GOT3 (cell line): ENCODE measurements at places on chromosomes 11 and 22.

DNA sequence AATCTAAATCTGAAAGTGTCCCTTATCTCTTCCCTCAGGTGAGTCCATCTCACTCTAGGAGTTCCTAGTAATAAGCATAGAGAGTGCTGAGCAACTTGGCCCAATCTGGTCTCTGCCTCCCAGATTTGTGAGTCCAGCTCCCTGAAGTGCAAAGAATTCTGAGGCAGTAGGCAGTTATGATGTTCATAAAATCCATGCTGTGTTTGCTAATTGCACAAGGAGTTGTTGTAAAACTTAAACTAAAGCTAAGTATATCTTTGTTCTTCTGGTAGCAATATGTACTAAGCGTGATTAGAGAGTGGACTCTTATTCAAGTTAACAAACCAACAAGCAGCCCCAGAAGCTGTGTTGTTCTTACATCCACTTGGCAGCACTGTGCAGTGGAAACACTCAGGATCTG lies 7.6 kb upstream of the PTH start:
- no peak for DNase-seq

GRCh38 chr11:21888814-21889213 lies 304.1 kb upstream of the ANO5 start:
- no peak for DNase-seq

DNA sequence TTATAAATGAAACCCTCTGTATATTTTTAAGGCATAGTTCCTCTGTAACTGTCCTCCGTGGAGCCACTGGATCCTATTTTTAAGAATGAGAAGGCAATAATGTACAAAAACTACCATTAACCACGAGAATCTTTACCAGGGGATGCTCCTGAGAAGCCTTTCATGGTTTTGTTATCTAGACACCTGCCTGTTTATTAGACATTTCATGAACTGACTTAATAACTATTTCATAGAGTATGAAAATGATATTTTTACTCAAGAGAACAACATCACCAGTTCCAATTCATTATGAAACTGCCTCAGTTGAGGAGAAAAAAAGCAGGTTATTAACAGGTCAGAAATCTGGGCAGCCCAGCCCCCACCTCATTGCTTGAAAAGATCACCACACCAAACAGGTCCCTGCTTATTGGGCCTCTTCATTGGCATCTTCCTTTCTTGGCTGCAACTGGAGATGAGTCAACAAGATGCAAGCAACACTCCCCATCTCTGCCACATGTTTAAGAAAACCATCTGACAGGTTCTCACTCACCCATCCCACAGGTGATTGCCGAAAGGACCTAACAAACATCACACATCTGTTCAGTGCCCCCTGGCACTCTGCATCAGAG lies 27.8 kb downstream of the ETS1 start:
- no peak for DNase-seq

GRCh38 chr11:131688048-131688693 lies 317.8 kb downstream of the NTM start:
- no peak for DNase-seq

- no peak for DNase-seq
Observed at GRCh38 chr11:111561791-111562325, 21.3 kb downstream of the LAYN start.

GRCh38 chr11:90124946-90125345 lies 9.5 kb upstream of the NAALAD2 start:
- DNase-seq: no peak

GRCh38 chr11:123235117-123235655 lies 40.1 kb upstream of the CLMP start:
- no peak for DNase-seq

- DNase-seq: no peak
Observed at GRCh38 chr22:46770726-46771125, 8.3 kb downstream of the TBC1D22A start.

DNA sequence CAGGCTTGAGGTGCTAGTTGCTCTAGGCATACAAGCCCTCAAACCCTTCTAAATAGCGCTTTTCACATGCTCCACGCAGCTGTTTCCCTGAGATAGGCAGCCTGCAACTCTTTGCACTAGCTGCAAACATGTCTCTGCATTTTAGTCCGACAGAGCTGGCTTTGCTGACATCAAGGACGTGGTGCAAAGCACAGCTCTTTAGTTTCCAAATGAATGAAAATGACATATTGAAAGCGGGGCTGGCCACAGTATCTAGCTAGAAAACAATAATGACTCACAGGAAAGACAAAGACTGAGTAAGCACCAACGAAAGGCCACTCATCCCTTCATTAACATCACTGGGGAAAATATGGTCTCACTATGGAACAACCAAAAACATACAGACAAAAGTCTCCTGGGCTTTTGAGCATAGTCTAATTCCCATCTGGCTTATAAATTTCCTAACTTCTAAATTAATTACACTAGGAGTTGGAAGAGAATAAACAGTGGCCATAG lies 15.3 kb upstream of the ZC3H12C start:
- no peak for DNase-seq

- DNase-seq: no peak
Observed at GRCh38 chr11:66183494-66184048, 84.9 kb upstream of the RAB1B start.

GRCh38 chr11:130906616-130907015 lies 9.7 kb downstream of the SNX19 start:
- no peak for DNase-seq

- no peak for DNase-seq
Observed at GRCh38 chr11:114019574-114019973, 39.9 kb upstream of the ZBTB16 start.

GRCh38 chr11:83971063-83971462 lies 684.9 kb upstream of the CCDC90B start:
- DNase-seq: no peak

DNA sequence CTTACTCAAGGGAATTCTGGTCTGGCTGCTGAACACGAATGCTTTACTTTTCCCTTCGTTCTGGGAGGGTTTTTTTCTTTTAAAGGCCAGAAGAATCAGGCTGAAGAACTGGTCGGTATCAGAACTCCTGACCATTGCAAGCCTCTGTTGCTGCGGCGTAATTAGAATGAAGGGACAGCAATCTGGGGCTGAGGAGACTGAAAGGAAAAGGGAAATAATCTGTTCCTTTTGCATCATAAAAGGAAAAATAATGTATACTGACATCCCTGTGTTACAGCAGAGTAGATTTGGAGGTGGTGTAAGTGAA lies 670 bp downstream of the SC5D start:
- DNase-seq: no peak

- no peak for DNase-seq
Observed at GRCh38 chr22:23357053-23357452, 176.7 kb downstream of the BCR start.

- no peak for DNase-seq
Observed at GRCh38 chr11:128472128-128473089, 114.9 kb downstream of the ETS1 start.

- no peak for DNase-seq
Observed at GRCh38 chr11:36392196-36392595, 96.1 kb downstream of the PRR5L start.

GRCh38 chr11:78138694-78139421 lies 568 bp downstream of the ALG8 start:
- DNase-seq: no peak

DNA sequence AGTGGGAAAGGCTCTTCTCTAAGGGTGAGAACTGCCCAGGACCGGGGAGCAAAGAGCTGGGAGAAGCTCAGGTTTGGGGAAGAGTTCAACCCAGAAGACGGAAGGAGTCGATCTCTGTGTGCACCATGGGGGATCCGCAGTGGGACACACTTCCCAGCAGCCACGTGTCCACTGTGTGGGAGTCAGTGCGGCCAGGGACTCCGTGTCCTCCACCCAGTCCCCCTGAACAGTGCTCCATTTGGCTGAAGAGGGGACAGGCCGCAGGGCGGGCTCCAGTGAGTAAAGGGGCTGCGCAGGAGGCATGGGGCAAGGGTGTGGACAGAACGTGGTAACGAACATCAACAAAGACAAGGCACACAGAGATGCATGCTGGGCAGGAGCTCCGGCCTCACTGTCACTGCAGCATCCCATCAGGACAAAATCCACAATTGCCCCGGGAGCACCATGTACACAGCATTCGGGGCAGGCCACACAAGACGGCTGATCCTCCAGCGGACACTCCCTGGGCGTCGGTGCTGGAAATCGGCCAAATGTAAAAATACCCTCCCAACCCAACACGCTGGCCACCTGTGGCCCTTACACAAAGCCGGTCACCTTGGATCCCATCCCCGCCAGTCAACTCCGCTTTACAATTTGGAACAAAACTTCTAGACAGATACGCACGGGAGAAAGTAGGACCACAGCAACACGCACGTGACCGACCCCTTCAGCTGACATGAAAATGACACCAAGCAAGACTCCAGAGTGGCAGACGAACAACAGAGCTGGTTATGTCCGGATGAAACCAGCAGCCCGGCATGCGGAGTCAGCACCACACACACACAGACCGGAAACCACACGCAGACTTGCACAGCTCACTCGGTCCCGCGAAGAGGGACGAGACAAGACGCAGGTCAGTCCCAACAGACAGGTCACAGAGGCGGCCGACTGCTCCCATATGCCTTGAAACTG lies 366.8 kb downstream of the SHANK2 start:
- no peak for DNase-seq
